Left lung (tissue), 14 donors: ENCODE measurements at places on chromosomes 1 and 21.

GRCh38 chr21:29351691-29352090, 53.0 kb downstream of the BACH1 start:
- DNase-seq = no peak

DNA sequence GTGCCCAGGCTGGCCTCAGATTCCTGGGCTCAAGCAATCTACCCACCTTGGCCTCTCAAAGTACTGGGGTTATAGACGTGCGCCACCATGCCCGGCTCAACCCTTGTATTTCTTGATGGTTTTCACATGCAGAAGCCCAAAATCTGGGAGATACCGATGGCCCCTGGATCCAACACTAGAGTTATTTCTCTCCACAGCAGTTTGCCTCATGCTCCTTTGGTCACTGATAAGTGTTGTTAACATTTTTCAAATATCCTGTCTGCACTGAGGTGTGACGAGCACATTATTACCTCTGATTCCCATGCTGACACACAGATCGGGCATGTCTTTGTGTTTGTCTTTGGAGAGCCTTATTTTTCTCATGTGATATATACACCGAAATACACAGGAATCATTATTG, 107.0 kb downstream of the KIF26B start:
- DNase-seq = no peak

DNA sequence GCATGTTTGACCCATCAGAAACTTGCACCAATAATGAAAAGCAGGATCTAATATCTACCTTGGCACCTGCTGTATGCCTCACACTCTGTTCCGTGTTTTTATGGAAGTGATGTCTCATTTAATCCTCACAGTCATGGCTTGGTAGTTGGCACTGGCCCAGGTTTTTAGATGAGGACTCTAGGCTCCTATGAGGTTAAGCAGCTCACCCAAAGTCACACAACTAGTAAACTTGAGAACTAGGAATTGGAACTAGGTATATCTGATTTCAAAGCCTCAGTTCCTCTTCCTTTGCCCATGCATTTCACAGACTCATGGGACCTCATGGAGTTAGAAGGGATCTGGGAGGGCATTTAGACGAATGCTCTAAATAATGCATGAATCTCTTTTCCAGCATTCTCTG, 21.3 kb upstream of the TARBP1 start:
- no peak for DNase-seq

DNA sequence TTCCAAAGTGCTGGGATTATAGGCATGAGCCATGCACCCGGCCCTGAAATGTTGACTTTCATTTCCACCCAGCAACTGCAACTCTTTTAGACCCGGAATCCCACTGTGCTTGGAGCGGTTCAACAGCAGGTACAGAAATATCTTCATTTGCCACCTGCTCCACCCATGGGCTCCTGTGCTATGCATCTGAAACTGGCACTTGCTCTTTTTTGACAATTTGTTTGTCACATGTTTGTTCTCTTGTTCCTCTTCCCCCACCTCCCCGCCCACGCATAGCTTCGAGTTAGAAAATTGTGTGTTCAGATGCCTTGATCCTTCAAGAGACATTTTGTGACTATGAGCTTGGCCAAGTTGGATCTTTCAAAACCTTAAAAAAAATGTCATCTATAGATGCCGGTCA, 2.4 kb upstream of the IFNLR1 start:
- no peak for DNase-seq

GRCh38 chr1:35047188-35047858, 15.6 kb upstream of the ZMYM6 start:
- no peak for DNase-seq

GRCh38 chr1:47875831-47876586, 121.2 kb downstream of the TRABD2B start:
- no peak for DNase-seq

GRCh38 chr1:209675565-209676154, 448 bp downstream of the G0S2 start:
- peak; percentile 86 for DNase-seq

- no peak for DNase-seq
Measured at GRCh38 chr1:101130673-101131072, 105.1 kb upstream of the DPH5 start.

DNA sequence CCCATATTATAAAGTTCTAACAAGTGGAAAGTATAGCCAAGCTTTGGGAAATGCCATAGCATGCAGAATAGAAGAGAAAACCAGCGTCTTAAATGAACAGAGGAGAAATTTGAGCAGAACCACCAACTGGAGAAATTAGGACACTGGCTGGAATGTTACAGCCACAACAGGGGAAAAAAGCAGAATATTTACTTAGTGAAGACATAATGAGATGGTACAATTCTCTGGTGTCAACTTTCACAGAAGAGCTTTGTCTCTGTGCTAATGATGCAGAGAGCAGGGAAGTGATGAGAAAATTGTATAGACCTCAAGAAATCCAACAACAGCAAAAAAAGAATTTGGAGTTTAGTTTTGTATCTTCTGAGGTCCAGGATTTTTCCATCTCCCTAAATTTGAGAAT, 249.7 kb downstream of the KIF26B start:
- no peak for DNase-seq

DNA sequence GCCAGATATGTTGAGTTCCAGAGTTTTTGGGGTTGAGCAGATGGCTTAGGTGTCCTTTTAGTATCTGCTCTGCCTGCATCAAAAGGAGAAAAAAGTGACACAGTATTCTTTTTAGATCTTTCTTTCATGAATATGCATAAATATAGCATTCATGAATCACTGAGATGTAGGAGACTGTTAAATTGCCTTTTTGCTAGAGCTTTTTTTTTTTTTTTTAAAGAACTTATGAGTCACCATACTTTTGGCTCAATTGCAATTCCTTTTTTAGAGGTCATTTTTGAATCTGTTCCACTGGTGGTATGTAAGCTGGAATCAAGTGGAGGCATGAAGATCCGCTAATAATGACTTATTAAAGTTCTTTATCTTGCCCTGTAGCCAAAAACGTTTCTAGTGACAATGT, 480.9 kb upstream of the ZRANB2 start:
- DNase-seq = no peak

- no peak for DNase-seq
Measured at GRCh38 chr1:162281426-162281825, 95.2 kb downstream of the SPATA46 start.

- no peak for DNase-seq
Measured at GRCh38 chr1:33966346-33967141, 102.7 kb downstream of the HMGB4 start.

GRCh38 chr1:234627009-234627950, 17.3 kb upstream of the IRF2BP2 start:
- DNase-seq = no peak

GRCh38 chr1:116436611-116436970, 63.5 kb downstream of the ATP1A1 start:
- no peak for DNase-seq

DNA sequence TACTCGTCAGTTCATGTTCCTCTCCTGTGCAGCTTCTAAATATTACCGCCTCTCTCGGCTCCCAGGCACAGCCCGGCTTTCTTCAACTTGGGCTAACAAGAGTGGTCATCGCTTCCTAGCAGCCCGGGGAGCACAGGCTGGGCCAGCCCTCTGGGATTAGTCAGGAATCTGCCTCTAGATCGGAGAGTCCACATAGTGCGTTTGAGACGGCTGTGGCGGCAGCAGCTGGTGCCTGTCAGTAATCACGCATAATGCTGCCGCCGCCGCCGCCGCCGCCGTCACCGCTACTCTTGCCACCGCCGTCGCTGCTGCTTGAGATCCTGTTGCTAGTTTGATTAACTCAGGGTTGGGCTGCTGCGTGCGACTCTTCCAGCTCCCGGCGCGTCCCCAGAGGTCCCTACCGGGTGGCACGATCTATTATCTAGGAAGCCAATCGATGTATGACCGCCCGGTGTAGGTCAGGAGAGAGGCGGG, at the start of gene RXRG:
Gene RXRG (minus strand): TSS at position 230 of the 474 bp plus-strand sequence. CDS start 233 bp downstream, outside the sequence.
- no peak for DNase-seq

DNA sequence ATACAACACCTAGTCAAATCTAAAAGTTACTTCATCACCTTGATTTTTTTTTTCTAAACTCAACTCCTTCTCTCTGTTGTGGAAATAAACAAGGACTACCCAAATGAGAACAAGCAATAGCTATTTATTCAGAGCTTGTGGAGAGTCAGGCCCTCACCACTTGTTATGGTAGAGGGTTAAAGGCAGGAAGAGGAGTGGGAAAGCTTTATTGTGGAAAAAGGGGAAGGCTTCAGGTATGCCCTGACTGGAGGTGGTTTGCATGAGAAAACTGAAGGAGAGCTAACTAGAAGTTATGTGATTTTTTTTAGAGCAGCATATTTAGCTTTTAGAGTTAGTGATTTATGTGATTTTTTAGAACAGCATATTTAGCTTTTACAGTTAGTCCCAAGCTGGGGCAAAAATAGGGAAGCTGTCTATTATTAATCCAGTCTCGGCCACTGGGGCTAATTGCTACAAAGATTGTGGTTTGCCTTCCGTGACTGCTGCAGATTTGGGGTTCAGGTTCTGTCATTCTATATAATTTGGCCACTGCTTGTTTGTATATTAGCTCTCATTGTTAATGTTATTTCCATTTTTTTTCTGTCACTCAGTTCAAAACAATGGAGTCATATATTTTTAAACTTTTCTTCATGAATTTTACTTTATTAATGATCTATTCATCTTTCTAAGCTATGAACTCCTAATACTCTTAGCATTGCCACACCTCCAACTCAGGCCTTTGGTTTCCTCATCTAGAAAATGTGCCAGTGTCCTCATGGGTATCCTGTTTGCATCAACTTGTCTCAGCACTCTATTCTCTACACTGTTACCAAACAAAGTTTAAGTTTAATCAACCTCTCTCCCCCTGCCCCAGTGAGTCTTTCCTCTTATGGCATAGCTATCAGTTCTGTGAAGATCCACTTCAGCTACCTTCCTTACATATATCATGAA, 713.0 kb downstream of the BRINP3 start:
- DNase-seq = no peak

DNA sequence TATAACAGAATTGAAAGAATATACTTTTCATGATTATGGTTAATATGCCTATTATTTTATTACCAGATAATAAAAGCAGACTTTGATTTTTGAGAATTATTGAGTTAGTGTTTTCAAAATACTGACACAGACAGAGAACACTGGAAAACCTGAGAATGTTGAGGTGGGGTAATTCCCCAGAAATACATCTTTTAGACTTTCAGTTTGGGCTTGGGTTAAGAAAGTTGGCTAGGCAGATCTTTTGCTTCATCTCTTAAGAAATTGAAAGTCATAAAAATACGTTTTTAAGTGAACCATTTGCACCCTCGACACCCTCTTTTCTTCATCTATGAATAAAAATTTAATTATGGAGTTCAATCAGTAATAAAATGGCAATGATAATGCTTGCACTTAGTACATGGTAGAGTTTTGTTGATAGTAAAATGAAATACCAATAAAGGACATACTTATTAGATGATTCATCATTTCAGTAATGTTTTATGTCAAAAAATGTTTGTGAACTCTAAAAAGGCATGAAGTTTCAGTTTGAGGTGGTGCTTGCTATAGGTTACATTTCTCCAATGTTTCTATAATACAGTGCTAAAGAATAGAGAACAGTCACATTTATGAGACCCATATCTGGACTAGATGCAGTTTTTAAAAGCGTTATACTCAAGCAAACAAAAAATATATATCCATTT, 1.9 kb upstream of the SAMSN1 start:
- DNase-seq = no peak

DNA sequence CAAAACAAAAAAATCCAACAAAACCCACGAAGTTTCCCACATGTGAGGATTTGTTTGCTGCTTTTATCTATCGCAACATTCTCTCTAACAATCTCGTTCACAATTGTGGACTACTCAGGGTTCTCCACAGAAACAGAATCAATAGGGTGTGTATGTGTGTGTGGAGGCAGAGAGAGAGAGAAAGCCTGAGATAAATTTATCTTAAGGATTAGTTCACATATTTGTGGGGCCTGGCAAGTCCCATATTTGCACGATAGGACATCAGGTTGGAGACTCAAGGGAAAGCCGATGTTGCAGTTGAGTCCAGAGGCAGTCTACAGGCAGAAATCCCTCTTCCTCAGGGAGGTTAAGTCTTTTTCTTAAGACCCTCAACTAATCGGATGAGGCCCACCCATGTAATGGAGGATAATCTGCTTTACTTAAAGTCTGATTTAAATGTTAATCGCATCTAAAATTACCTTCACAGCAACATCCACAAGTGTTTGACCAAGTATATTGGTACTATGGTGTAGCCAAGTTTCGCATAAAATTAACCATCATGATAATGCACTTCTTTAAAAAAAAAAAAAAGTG, 31.7 kb downstream of the ADAMTS1 start:
- no peak for DNase-seq

DNA sequence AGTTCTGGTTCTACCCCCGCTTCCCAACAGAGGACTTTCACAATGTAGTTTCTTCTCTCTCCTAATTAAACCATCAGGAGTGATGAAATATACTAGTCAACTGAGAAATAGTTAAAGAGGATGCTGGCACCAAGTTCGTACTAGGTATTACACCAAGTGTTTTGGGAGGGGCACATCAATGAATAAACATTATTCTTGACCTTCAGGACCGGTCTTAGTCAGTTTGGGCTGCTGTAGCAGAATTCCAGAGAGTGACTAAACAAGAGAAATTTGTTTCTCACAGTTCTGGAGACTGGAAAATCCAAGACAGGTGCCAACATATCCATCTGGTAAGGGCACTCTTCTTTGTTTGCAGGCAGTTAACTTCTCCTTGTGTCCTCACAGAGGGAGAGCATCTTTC, 103.8 kb downstream of the SPATA17 start:
- no peak for DNase-seq

DNA sequence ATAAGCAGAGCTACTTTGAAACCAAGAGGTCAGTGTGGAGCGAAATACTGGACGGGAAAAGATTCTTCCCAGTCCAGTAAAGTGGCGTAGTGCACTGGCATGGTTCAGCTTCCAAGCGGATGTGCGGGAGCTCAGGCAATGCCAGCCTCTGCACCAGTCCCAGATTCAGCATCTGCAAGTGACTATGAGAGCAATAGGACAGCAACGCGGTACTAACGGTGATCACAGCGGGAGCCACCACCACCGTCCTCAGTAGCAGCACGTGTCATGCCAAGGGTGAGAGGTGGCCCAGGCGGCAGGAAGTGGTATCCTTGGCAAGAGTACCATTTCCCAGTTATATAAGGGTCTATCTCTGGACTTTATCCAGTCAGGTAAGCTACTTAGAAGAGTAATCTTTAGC, 17.8 kb downstream of the PLD5 start:
- DNase-seq = no peak

DNA sequence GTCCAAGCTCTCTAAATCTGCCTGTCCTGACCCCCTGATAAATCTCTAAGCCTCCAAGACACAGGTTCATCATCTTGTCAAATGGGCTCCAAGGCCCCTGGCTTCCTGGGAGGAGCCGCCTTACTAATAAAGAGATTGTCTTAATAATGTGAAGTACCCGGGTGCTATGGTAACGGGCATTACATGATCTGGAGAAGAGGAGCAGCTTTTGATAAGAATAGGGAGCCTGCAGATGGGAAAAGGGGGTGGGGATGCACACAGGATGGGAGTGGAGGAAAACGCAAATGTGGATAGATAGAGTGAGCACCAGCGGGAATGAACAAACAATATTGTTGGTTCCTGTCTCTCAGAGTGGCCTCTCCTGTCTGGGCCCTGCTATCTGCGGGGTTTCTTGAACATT, 11.9 kb upstream of the RXRG start:
- no peak for DNase-seq

GRCh38 chr21:36508948-36509347, 29.0 kb upstream of the CLDN14 start:
- DNase-seq = no peak
